ENCODE measurements at places on chromosomes 12 and 14.

DNA sequence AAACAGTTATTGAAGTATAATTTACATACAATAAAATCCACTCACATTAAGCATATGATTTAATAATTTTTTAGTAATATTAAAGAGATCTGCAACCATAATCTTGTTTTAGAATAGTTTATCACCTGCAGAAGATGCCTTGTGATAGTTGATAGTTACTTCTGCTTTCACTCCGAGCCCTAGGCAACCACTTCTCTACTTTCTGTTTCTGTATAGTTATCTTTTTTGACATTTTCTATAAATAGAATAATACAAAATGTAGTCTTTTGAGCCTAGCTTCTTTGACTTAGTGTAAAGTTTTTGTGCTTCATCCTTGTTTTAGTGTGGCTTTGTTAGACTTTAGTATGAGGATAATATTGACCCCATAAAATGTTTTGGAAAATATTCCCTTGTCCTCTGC lies 111.0 kb downstream of the MNAT1 start:
- no peak for DNase-seq

- DNase-seq: no peak
These were observed 21.5 kb upstream of the KIF26A start for GRCh38 chr14:104116756-104117340.

DNA sequence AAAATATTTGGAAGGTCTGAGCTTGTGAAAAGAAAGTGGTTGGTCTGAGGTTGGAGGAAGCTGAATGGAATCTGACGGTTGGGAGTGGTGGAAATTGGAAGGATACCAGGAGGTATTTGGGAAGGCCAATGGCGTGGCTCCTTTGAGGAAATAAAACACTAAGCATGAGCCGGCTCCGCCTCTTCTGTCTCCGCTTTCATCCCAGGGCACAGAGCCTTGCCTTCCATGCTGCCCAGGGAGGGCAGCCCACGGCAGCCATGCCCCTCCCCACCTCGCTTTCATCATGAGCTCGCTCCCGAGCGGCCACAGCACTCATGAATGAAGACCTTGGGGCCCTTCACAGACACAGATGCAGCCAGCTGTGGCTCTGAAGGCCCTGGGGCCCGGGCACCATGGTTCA lies 36.2 kb downstream of the HSP90AA1 start:
- DNase-seq: no peak

- DNase-seq: no peak
These were observed 205.7 kb downstream of the ZFP36L1 start for GRCh38 chr14:68586896-68587751.

DNA sequence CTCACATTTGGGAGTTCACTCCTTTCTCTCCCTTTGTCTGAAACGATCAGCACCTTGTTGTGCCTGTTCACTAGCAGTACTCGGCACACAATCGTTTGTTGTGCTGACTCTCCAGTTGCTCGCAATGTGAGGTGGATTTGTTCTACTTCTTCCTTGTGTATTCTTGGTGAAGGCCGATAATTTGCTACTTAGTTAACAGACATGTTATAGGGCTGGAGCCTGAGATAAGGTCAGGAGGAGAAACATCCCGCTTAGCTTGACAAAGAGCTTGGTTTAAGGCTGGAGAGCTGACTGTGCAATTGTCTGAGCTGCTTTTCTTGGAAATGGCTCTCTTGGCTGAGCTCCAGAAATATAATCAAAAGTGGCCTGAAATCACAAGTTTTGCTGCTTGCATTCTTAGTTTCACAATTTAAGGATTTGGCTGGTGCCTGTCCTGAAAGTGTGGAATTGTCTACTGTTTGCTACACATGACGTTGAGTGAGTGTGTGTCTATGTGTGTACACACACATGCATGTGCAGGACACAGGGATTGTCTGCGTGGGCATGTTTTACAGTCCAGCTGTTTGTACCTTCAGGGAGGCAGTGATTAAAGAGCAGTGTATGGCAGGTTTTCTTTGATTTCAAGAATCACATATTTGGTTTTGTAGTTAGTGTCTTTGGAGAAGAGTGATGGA lies 77.7 kb downstream of the ARF6 start:
- no peak for DNase-seq

- no peak for DNase-seq
These were observed 1.2 kb downstream of the CIROP start for GRCh38 chr14:23103581-23103980.

DNA sequence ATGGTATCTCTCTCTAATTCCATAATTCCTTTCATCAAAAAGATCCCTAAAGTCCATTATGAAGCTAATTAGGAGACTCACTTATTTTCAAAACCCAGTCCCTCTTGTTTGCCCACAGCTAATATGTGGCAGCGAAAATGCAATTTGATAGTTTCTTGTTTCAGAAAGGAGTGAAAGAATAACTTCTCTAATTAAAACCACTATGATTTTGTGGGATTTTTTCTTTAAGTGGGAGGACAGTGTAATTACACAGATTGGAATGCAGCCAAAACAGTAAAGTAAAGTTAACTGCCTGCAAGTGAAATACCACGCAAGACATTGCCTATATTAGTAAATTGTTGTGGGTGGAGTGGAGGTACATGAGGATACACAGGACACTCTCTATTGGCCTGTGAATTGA lies 50.0 kb downstream of the PTPRO start:
- no peak for DNase-seq

DNA sequence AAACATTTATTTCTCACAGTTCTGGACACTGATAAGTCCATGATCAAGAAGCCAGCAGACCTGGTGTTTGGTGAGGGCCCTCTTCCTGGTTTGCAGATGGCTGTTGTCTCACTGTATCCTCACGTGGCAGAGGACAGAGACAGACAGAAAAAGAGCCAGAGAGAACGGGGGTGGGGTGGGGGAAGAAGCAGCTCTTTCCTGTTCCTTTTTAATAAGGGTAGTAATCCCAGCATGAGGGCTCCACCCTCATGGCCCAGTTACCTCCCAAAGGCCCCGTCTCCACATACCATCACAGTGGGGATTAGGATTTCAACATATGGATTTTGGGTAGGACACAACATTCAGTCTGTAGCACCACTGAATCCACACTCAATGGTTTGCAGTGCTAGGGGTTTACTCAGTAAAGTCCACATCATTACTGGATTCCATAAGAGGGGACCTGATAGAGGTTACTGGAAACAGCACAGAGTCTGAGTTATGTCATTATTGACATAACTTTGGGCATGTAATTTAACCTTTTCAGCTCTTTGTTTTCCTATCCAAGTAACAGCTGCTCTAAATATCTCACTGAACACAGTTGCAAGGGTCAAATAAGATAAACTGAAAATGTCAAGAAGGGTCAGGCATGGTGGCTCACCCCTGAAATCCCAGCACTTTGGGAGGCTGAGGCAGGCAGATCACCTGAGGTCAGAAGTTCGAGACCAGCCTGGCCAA lies 53.2 kb downstream of the RPAP3 start:
- DNase-seq: no peak

All from stimulated activated CD8-positive, alpha-beta memory T cell treated with anti-CD3 and anti-CD28 coated beads, Interleukin-2, amount 100 ng/mL, for 1 hour (primary cell).